Urinary bladder (tissue), 4 donors: ENCODE measurements at places on chromosomes 1 and 21. TPM values are rescaled to one million over a fixed set of nuclear protein-coding genes. Genes with fewer than 3 reads are reported as not detected.

DNA sequence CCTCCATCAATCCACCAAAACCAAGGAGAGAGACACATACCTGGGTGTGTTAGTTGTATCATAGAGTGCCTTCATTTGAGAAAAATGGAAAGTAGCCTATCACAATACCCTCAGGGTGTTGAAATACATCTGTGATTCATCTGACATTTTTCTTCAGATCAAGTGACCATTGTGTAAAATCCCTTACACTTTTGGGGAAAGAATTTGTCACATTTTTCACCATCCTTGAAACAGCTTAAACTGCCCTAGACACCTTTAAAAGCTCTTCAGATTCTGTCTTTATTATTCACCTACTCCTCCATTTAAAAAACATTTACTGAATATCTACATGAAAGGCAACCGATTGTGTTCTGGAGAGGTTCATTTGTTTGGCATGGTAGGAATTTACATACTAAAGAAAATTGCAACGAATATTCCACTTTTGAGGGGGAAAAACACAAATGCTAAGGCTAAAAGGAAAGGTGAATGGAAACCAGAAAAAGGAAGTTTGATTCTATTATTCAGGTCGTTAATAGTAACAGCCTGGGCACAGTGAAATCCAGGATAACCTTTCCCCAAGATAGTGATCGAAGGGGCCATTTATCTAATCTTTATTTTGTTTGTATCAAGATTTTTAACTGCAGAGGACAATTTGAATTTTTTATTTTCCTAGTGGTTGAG is 70.4 kb upstream of the SAMSN1 start:
- no peak for DNase-seq

DNA sequence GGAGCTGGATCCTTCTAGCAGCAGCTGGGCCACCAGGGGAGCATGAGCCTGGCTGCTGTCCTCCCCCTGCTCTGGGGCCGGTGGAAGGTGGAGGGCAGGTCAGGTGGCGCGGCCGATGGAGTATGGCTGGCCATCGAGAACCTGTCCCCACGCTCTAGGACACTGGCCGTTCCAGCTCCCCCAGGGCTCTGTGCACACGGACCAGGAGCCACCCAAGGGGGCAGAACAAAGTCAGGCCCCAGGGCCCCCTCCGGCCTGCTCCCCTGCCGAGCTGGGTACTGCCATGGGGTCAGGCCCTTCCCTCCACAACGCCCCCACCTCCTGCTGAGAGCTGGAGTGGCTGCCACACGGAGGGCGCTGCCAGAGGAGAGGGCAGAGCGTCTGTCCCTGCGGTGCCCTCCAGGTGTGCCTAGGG is 4.5 kb upstream of the PLCH2 start:
- DNase-seq, result no peak

- DNase-seq, result no peak
Observed at GRCh38 chr1:181062836-181063428, 25.6 kb upstream of the IER5 start.

- DNase-seq, result no peak
Observed at GRCh38 chr1:17966341-17966740, 141.3 kb upstream of the IGSF21 start.

- DNase-seq, result no peak
Observed at GRCh38 chr1:2213576-2214505, 14.3 kb upstream of the SKI start.

DNA sequence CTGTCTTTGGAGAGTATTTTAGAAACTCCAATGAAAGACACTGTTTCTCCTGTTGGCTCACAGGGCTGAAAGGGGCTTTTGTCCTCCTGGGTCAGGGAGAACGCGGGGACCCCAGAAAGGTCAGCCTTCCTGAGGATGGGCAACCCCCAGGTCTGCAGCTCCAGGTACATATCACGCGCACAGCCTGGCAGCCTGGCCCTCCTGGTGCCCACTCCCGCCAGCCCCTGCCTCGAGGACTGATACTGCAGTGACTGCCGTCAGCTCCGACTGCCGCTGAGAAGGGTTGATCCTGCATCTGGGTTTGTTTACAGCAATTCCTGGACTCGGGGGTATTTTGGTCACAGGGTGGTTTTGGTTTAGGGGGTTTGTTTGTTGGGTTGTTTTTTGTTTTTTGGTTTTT is 58.5 kb downstream of the LACTBL1 start:
- no peak for DNase-seq

The TNFRSF25 gene
- 4.3 TPM for polyA plus RNA-seq

The GBP6 gene
- not detected for polyA plus RNA-seq

- no peak for DNase-seq
Observed at GRCh38 chr1:209513226-209513625, 70.3 kb upstream of the CAMK1G start.

The FAM177B gene
- 0.41 TPM for polyA plus RNA-seq

DNA sequence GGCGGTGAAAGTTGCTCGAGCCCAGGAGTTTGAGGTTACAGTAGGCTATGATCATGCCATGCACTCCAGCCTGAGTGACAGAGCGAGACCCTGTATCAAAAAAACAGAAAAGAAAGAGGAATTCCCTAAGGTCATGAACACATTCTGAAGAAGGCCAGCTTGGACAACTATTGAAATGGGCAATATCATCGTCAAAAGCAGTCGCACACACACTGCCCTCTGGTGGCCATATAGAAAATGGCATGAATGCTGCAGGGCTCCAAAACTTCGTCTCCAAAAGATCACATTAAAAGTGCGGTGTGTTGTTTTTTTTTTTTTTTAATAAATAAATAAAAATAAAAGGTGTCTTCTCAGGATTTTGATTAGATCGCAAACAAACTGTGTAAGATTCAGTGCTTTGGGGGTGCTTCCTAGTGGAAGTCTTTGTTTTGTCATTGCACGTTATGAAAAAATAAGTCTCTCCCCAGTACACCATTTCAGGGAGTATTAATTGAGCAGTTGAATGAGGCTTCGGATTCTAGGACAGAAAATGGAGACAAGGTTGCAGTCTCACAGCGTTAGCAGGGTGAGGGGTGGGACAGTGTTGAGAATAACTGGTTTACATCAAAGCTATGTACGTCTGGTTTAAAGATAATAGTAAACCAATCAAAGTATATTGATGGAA is 87.5 kb upstream of the FMN2 start:
- no peak for DNase-seq

DNA sequence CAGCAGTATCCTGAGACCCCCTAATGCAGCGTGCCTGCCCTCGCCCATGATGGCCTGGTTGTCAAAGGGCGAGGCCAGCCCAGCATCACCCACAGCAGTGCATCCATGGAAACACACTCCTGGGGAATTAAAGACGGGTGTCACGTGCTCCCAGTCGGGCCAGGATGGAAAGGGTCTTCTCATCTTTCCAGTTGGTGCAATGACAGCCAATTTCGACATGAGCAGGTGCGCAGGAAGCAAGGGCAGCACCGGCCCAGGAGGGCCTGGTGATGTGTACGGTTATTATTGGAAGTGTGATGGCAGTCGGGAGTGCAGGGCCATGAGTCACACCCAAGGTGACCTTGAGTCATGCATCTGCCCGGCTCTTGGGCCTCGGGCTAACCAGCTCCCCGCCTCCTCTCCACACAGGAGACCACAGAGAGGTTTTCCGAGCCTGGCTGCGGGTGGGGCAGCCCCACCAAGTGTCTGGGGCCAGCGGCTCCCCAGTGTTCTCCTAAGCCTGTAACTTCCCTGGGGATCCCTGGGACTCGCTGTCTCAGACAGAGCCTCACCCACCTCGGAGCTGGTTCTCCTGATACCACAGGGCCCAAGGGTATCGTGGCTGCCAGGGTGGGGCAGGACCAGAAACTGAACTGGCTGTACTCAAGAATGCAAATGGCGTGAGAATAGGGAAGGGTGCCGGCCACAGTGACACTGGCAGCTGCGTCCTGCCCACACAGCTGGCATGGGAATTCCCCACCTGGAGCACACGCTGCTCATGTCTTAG is 119.8 kb downstream of the SIK1 start:
- DNase-seq, result no peak

DNA sequence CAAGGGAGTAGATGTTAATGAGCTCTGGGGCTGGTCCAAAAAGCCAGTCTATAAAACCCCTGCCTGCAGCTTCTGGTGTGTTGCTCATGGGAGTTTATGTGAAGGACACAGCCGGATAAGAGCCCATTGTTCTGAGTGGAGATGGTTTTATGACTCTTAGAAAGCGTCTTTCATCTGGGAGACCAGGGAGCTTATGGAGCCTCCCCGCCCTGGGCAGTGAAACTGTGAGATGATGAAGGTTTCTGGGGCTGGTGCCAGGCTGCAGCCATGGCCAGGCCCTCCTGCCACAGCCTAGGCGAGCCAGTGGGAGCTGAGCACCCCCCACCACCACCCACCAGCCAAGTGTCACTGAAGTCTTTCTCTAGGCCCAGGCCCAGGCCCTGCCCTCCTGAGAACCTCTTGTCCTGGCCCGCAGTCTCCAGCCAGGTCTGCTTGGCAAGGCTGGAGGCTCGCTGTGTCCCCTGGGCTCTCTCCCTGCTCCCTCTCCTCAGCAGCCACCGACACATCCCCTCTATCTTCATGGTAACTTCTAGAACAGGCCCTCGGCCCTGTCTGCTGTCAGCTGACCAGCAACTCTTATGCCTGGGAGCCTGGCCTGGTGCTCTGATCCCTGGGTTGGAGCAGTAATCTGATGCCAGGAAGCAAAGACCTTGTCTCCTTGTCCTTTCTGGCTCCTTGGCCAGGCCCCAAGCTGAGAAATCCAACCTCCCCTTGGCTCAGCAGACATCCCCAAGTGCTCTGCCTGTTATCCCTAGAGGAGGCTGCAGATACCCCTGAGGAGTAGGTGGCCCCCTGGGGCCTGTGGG is 7.6 kb upstream of the ARHGEF10L start:
- peak; percentile 81 for DNase-seq

GRCh38 chr1:37177230-37177864 is 143.0 kb upstream of the GRIK3 start:
- no peak for DNase-seq

- DNase-seq, result no peak
Observed at GRCh38 chr1:11691928-11692711, 610 bp downstream of the DRAXIN start.

DNA sequence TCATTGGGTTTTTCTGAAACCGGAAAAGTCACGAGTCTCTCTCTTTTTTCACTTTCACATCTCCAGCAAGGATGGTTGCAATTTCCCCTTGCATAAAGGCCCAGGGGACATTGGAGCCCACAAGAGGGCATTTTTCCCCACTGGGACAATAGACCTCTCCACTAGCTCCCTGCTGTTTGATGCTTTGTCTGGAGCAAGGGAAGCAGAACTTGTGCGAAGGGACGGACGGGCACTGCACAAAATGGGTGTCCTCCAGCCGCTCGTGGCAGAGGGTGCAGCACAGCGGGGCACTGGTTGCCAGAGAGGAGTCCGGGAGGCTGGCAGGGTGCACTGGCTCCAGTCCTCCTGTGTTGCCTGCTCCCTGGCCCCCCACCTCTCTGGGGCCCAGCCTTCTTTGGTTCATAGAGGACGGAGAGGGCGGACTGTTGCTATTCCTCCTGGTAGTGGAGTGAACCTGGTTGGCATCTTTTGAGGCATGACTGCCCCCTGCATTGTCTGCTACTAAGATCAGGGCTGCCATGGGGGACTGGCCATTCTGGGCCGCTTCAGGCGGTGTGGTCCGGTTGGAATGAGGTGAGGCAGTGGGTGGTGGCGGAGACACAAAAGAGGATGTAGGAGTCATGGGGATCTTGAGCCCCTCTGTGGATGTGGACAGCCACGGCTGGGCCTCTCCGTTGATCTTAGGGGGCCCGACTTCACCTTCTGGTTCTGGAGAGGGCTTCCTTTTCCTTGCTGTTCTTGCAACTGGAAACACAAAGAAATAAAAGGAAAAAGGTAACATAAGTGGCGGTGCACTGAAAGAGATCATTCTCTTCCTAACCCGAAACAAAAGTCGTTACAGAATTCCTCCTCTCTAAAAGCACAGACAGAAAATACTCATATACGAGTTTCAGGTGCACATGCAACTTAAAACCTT is 2.6 kb downstream of the IRF2BP2 start:
- DNase-seq, result no peak

The DEPDC1 gene
- polyA plus RNA-seq, result 0.10 TPM

The LCE1B gene
- not detected for polyA plus RNA-seq

DNA sequence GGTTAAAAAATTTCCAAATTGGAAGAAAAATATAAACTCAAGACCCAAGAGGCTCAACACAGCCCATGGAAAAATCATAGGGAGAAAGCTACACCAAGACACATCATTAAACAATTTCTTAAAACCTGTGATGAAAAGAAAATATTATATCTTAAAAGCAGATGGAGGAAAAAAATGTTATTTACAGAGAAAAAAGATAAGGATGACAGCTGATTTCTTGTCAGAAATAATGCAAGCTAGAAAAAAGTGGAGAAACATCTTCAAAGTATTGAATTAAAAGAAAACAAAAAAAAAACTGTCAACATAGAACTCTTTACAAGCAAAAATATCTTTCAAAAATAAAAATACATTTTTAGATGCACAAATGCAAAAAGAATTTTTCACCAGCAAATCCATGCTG is 930.5 kb downstream of the ADGRL2 start:
- DNase-seq, result no peak

The PLCH2 gene
- polyA plus RNA-seq, result 13.4 TPM

- DNase-seq, result no peak
Observed at GRCh38 chr1:116852367-116852766, 57.3 kb upstream of the PTGFRN start.

- DNase-seq, result no peak
Observed at GRCh38 chr1:29861922-29862321, 625.6 kb downstream of the PTPRU start.

DNA sequence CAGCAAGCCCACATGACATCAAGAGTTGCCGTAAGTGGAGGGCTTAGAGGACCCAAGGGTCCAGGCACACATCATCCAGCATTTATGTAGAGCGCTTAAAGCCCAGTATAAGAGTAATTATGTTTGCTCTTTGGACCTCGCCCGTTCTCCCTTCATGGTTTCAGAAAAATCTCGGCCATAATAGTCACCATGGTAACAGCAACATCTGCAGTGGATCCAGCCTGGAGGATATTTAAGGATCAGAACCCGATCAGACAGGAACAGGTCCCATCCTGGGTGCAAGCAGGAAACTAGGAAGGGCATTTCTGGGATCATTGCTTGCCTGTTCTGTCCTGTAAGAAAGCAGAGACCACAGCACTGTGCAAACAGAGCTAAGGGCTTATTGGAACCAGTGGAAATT is 89.9 kb upstream of the KAZN start:
- DNase-seq, result no peak

GRCh38 chr1:98019747-98020146 is 98.9 kb upstream of the DPYD start:
- DNase-seq, result no peak

- DNase-seq, result no peak
Observed at GRCh38 chr21:29085106-29085752, 11.8 kb upstream of the CCT8 start.

The IL23R gene
- not detected for polyA plus RNA-seq

GRCh38 chr1:74065081-74065480 is 132.9 kb downstream of the LRRIQ3 start:
- no peak for DNase-seq

The CC2D1B gene
- polyA plus RNA-seq, result 16.3 TPM

DNA sequence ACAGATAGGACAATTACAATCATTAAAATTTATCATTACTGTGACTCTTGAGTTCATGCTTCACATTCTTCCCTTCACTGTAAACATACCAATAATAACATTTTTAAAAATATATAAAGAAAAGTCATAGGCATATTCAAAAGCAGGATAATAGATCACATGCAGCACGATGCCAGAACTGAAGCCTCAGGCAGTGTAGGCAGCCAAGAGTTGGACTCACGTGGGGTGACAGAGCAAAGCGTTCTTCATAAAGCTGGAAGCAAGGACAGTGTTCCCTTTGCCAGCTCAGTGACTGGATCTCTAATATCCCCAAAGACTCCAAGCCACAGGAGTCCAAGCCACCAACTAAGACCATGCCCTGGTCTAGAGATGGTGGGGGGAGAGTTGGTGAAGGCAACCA is 77.7 kb downstream of the ODF2L start:
- DNase-seq, result no peak

GRCh38 chr1:245440922-245441321 is 286.1 kb downstream of the KIF26B start:
- DNase-seq, result no peak

- DNase-seq, result no peak
Observed at GRCh38 chr1:162772571-162773154, 17.8 kb upstream of the HSD17B7 start.
